ELR (cell line): ENCODE measurements at places on chromosomes 1 and 21.

DNA sequence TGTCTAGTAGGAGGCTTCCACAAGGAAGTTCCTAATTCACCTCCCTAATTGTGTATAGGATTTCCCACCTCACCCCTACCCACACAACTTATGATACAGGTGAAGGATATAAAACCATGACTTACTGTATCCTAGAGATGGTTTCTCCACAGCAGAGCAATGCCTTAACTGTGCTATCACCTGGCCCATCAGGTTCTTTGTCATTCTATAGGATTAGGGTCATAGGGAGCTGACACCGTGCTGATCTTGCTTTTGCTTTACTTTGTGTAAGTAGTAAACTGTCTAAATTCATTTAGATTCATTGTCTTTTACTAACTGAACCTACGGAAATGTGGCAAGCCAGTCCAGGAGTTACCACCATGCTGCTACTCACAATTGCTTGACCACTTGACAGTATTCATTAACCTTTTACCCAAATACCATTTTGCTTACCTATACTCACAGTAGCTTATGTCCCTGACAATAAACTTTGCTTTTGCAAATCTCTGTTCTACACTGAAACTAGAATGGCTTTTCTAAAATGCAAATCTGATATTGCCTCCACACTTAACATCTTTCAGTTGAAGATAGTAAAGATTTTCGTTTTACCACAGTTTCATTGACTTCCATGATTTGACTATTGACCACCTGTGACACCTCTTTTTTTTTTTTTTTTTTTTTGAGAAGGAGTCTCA is 147.6 kb downstream of the IFI44 start:
- no peak for DNase-seq

DNA sequence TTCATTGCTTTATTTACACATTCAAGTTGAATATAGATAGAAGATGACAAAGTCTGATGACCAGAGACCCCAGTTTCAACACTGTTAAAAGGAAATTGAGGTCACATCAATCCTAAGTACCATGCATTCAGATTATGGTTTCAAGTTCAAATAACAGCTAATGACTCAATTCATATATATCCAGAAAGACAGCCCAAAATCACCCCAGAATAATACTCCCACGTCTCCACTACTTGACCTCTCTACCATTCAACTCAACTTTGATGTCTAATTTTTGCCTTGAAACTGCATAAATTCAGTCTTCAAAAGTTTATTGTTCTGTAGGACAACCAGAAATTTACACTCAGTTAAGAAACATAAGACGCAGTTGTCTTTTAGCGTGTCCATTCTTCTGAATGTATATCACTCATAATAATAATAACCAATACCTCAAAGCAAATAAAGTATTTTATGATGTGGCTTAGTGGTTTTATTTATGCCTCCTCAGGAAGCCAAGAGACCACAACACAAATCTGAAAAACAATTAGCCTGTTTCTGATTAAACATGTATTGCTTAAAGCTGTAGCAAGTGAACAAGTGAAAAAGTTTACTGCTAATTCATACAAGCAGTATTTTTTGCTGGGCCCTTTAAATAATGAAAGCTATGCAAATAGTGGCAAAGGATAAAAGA is 569.0 kb downstream of the LTN1 start:
- no peak for DNase-seq

DNA sequence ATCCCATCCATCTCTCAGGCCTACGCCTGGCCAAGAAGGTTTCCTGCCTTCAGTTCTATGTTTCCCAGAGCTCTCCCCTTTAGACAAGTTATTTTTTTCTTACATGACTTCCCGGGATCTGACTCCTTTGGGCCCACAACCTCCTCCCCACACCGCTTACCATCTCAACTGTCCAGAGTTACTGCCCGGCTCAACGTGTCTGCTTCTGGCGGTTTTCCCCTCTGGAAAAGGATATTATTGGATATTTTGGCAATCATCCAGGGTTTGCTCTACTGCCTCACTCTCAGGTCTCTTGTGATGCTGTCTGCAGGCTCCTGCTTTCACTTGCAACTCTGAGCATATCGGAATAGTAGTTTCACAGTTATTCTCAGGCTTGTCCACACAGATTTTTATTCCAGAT is 318.2 kb upstream of the CAMK1G start:
- DNase-seq, result no peak

- DNase-seq, result peak; percentile 50
Measured at GRCh38 chr1:184156521-184157393, 105.2 kb downstream of the TSEN15 start.

- DNase-seq, result no peak
Measured at GRCh38 chr1:163291461-163291860, 30.3 kb upstream of the NUF2 start.

- DNase-seq, result peak; percentile 80
Measured at GRCh38 chr1:227437495-227438008, 119.3 kb upstream of the CDC42BPA start.

DNA sequence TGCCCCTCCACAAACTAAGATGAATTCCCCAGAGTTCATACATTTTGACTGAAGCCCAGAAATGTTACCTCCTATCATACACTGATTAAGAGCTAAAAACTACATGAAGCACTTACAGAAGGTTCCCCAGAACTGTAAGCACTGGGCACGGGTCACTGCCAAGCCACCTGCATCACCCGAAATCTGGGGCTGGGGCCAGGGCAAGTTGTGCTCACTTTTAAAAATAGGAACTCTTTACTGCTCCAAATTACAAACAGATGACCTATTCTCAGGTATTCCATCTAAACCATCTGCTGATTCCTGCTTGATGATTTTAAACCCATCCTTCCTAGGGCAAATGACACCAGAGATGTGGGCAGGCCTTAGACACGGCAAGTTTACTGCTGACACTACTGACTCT is 4.8 kb downstream of the SETD4 start:
- DNase-seq, result no peak

GRCh38 chr1:27361044-27361402 is 5.7 kb downstream of the MAP3K6 start:
- DNase-seq, result no peak

GRCh38 chr1:14672005-14672404 is 73.5 kb downstream of the KAZN start:
- DNase-seq, result no peak

GRCh38 chr1:112011202-112011601 is 21.7 kb upstream of the KCND3 start:
- DNase-seq, result peak; percentile 56

GRCh38 chr1:99131546-99131945 is 126.9 kb upstream of the PLPPR5 start:
- DNase-seq, result no peak

- DNase-seq, result no peak
Measured at GRCh38 chr1:43018121-43018520, 59.5 kb upstream of the SLC2A1 start.

DNA sequence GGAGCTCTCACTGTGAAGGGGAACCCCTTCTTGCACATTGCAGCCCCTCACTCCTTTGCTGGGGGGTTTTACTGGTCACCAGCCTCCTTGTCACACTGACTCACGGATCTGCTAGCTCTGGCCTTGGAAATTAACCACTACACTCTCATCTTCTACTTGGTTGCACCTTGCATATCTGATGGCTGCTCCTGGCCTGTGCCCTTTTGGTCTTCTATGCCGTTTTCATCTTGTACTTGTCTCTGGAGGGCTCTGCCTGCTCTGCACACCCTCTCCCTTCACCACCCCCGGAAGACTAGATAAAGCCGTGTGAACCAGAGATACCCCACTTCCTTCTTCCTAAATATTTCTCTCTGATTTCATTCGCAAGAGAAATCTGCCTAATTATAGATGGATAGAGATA is 44.6 kb downstream of the CD247 start:
- DNase-seq, result no peak

DNA sequence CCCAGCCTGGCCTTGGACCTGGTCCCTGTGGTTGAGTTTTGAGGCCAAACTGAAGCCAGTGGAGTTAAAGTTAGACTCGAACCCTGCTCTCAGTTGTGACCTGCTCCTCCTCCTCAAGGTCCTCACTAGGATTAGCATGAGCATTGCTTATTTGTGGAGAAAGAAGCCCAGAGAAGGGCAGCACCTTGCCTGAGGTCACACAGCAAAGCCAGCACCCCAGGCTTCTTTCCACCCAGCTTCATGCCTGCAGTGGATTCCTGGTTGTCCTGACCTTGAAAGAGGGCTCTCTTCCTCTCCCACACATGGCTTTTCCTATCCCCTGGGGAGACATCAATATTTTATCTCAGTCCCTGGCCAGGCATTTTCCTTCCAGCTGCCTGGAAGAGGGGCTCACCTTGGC is 2.8 kb downstream of the LDLRAP1 start:
- DNase-seq, result no peak

- DNase-seq, result no peak
Measured at GRCh38 chr1:65421351-65422025, 1.0 kb downstream of the LEPR start.

DNA sequence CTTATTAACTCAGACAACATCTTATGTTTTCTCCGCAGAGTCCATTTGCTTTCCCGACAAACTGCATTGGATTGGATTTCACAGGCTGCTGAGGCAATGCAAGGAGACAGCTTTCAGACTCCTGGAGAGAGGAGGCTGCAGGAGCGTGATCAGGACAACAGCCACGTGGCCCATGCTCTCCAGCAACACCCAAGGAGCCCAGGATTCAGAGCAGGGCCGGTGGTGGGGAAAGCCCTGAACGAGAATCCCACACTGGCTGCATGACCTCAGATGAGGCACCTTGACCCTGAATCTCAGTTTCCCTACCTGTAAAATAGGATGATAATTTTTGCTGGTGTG is 78.3 kb upstream of the NFASC start:
- DNase-seq, result no peak

GRCh38 chr1:118262865-118263264 is 77.8 kb upstream of the SPAG17 start:
- no peak for DNase-seq

GRCh38 chr1:181802466-181802865 is 259.0 kb downstream of the ZNF648 start:
- DNase-seq, result no peak
